ENCODE measurements at places on chromosomes 3 and 15. TPM values are rescaled to one million over a fixed set of nuclear protein-coding genes. Genes with fewer than 3 reads are reported as not detected.

DNA sequence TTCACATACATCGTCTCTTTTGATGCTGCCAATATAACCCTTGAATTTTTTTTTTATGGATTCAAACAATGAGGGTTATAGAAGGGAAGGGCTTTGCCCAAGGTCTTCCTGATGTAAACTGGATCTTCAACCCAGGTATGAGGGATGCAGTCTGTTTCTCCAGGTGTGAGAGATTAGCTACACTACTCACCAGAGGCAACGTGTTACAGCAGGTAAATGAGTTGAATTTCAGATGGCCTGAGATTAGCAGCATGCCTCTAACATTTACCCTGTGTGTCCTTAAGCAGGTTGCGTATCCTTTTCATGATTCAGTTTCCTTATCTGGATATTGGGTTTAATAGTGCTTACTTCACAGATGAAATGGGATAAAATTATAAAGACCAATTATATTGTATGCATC, 1.9 kb downstream of the RTP4 start:
- DNase-seq, result no peak

- DNase-seq, result no peak
Observed at GRCh38 chr3:191919491-191920026, 458.6 kb downstream of the PYDC2 start.

DNA sequence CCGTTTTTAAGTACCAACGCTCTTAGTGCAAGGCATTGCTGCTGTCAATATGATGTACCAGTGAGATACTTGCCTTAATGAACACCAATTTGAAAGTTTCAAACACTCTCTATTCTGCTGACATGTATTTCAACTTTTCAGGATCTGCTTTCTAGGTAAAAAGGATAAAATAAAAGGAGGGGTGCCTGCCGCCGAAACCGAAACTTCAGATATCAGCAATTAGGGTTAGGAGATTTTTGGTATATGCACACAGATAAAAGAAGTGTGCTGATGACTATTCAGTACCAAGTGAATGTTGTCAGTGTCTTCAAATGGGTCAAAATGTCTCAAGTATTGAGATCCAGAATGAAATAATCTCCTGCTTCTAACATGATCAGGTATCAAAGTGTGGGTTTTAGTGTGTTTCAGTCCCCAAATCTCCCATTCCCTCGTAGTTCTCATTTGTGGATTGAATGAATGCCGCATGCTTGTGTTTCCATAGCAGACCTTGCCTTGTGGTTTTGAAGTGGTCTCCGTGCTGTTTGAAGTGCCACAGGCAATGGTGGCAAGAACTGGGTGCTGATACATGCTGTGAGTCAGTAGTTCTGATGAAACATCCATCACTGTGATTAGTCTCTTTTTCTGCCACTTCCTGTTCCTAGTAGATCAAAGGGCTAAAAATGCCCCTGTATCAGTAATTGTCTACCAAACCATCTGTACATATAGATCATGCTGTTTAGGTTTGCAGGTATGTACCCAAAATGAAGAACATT, 22.5 kb downstream of the CHST14 start:
- DNase-seq, result no peak

DNA sequence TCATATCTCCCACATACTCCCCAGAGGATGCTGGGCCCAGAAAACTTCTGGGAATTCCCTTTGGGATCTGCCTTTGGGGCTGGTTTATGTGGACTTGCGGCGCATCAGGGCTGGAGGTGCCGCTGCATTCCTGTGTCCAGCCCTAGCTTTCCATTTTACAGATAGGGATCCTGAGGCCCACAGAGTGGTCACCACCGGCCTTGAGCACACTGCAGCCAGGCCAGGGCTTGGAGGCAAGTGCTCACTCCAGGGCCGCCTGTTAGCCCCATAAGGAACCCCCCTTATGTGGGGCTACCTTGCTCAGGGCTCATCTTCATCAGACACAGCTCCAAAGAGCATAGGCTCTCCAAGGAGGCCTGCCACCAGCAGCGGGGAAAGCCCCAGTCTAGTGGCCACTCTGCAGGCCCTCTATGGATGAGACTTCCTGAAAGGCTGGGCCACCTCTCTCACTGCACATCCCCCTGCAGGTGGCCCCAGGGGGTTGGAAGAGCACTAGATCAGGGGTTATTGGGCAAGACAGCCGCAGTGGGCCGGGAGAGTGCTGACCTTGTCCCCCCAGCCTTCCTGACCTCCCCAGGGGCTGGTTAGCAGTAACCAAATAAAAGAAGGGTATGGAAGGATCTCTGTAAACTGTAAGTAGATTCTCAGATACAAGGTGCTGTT, 9.2 kb upstream of the ATP2B2 start:
- DNase-seq, result no peak

DNA sequence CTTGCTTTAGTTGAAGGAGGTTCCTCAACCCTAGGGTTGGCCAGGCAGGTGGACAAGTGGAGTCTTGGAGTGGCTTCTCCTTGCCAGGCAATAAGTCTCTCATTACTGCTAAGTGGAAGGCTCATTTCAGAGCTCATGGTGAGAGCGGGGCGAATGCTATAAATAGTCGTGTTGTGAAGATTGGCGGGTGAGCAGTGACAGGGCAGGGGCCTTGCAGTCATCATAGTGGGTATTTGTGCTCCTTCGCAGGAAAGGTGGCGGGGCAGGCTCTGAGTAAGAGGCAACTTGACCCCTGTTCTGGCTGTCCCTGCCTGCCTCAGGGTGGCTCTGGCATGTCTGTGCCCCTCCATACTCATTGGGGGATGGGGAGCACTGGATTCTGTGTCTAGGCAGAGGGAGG, 8.7 kb upstream of the GRM2 start:
- DNase-seq, result no peak

- no peak for DNase-seq
Observed at GRCh38 chr3:193963808-193964516, 172.0 kb upstream of the HES1 start.

DNA sequence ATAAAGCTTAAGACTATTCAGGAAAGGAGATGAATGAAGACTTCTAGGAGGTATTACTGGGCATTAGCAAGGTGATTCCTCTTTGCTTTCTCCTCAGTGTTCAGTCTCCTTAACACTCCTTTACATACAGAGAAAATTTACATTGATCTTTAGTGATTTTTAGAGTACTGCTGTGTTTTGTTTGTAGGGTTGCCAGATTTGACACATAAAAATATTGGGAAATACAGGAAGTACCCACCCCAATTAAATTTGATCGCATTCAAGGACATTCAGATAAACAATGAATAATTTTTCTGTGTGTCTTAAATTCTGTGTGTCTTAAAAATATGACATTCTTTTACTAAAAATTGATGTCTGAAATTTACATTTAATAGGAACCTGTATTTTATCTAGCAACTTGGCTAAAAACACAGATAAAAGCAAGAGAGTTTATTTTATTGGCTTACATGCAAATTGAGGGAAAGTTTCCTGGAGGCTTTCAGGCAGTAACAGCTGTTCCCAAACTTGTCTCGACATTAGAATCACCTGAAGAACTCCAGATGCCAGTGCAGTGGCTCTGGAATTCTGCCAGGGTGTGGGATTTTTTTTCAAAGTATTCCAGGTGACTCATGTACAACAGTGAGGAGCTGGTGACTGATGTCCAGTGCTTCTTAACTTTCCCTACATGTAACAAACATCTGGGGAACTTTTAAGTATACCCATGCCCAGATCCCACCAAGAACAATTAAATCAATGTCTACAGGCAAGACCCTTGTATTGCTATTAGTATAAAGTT, 23.4 kb upstream of the PLOD2 start:
- no peak for DNase-seq

DNA sequence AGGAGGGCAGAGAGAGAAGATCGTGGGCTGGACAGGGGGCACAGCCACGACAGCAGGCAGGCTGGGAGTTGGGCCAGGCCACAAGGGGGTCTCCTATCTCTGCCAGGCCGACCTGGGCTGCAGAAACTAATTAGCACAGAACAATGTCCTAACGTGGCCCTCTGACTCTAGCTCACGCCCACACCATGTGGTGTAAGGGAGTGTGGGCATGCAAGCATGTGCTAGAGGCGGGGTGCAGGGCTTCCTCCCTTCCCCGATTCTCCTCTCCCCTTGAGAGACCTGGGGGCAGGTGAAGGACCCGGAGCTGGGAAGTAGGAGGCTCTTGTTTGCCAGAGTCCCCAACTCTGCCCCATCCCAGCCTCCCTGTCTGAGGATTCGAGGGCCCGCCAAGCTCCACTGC, 65.5 kb downstream of the LINGO1 start:
- no peak for DNase-seq

- DNase-seq, result peak; percentile 25
Observed at GRCh38 chr3:156764751-156765150, 61.4 kb upstream of the LEKR1 start.

- no peak for DNase-seq
Observed at GRCh38 chr3:99319450-99319849, 318.9 kb upstream of the COL8A1 start.

GRCh38 chr3:186152889-186153292, 44.0 kb upstream of the ETV5 start:
- DNase-seq, result no peak

GRCh38 chr3:95474338-95474737, 1340.1 kb upstream of the EPHA6 start:
- DNase-seq, result no peak

- no peak for DNase-seq
Observed at GRCh38 chr3:44184319-44184953, 57.2 kb upstream of the TOPAZ1 start.

DNA sequence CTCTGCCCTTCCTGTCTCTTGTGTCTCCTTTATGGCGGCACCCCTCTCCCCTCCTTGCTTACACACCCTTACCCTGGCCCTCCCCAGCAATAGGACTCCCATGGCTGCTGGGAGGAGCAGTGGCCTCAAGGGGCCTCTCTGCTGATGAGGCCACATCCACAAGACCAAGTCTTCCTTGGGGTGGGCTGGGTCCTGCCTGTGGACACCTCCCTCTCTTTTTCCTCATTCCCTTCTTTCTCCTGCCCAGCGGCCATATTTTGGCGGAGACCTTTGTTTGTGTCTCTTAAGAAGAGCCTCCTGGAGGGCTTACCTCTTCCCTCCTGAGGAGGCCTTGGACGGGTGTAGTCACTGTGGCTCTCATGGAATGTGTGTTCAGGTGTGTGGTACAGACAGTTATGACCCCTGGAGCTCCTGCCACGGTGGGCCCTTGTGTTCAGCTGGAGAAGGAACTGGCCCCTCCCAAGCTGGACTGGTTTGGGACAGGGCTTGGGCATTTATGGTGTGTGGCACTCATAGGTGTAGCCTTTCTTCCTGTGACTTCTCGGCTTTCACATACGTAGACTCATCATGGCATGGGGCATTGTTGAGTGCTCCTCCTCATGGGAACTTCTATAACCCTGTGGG, 56.6 kb upstream of the APEH start:
- DNase-seq, result no peak

DNA sequence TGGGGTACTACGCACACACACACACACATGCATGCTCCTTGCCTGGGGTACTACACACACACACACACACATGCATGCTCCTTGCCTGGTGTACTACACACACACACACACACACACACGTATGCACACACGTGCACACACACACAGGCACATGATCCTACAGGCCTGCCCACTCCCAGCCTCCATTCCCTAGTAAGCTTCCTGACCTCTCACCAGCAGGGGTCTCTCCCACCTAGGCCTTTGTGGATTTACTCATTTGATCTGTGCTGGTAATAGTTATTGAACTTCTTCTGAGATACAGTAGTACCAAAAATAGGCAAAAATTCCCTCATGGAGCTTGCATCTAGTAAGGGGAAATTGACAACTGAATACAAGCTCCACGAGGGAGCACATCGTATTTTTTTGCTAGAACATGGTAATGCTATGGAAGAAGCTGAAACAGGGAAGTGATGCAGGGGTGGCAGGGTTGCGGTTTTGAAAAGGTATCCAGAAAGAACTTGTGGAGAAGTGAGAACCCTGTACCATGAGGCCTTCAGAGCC, 19.1 kb downstream of the TTC21A start:
- no peak for DNase-seq

Gene ZBTB11
- total RNA-seq, result 12.8 TPM

Gene FGD5
- 0.06 TPM for total RNA-seq

Gene SPESP1
- 2.1 TPM for total RNA-seq

Gene CCR9
- total RNA-seq, result 0.17 TPM

Gene CCDC54
- not detected for total RNA-seq

Measured in epithelial cell of proximal tubule (primary cell).